ENCODE measurements at places on chromosomes 7 and 10. TPM values are rescaled to one million over a fixed set of nuclear protein-coding genes. Genes with fewer than 3 reads are reported as not detected.

The TIMM23B gene
- total RNA-seq, result 14.8 TPM

The UCN3 gene
- total RNA-seq, result not detected

The ASB10 gene
- not detected for total RNA-seq

The ANKRD61 gene
- total RNA-seq, result 0.13 TPM

The RHEB gene
- total RNA-seq, result 46.1 TPM

The CCZ1B gene
- 27.0 TPM for total RNA-seq

The KIAA1217 gene
- total RNA-seq, result 2.7 TPM

The PROSER2 gene
- 1.9 TPM for total RNA-seq

The AQP1 gene
- total RNA-seq, result 335 TPM

The SPDYE8 gene
- total RNA-seq, result not detected
